8988T (cell line): ENCODE measurements at places on chromosomes 2 and 18.

- DNase-seq, result peak; percentile 21
Observed at GRCh38 chr2:171347591-171348032, 86.2 kb downstream of the METTL8 start.

GRCh38 chr2:231317579-231317978, 77.9 kb upstream of the B3GNT7 start:
- no peak for DNase-seq

- DNase-seq, result no peak
Observed at GRCh38 chr2:99297994-99298393, 3.0 kb downstream of the LYG1 start.

DNA sequence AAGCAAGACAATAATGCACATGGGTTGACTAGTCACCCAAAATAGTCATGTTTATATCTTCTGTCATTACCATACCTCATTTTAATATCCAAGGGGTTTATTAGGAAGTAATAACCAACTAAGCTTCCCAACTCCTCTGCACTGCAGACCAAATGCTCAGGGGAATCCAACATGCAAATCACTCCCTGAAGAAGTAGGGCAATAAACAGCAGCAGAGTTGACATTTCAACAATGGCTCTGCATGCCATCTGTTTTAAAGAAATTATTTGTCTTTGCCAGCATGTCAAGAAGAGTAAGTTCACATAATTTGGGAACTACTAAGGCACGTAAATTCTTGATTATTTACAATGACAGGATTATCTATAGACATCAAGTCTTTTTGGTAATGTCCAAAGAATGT, 84.4 kb upstream of the LYPD1 start:
- no peak for DNase-seq

GRCh38 chr2:46062637-46063412, 234.4 kb upstream of the EPAS1 start:
- peak; percentile 40 for DNase-seq

GRCh38 chr2:101751875-101752619, 54.5 kb downstream of the MAP4K4 start:
- no peak for DNase-seq

DNA sequence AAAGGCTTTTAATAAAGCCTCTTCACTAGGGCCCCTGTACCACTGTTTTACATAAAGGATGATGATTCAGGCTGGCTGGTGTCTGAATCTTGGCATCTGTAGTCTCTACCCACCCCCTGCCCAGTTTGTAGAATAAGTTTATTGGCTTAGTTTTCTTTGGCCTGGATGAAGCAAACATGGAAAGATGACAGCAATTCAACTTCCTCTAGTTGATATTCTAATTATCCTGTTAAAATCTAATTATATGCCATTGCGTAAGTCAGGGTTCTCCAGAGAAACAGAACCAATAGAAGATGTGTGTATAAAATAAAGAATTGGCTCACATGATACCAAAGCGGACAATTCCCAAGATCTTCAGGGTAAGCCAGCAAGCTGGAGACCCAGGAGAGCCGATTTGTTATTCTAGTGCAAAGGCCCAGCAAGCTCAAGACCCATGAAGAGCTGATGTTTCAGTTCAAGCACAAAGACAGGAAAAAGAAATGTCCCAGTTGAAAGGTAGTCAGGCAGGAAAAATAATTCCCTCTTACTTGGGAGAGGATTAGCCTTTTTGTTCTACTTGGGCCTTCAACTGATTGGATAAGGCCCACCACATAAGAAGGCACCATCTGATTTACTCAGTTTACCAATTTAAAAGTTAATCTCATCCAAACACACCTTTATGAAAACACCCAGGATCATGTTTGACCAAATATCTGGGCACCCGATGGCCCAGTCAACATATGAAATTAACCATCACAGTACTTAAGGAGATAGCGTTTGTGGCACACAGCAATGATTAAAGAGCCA, 82.6 kb upstream of the LYPD1 start:
- no peak for DNase-seq

GRCh38 chr2:217787160-217787877, 215.5 kb downstream of the TNS1 start:
- DNase-seq, result no peak

GRCh38 chr18:31996007-31996406, 22.6 kb upstream of the RNF125 start:
- DNase-seq, result no peak

GRCh38 chr2:177165061-177165583, 47.5 kb upstream of the HNRNPA3 start:
- DNase-seq, result no peak

DNA sequence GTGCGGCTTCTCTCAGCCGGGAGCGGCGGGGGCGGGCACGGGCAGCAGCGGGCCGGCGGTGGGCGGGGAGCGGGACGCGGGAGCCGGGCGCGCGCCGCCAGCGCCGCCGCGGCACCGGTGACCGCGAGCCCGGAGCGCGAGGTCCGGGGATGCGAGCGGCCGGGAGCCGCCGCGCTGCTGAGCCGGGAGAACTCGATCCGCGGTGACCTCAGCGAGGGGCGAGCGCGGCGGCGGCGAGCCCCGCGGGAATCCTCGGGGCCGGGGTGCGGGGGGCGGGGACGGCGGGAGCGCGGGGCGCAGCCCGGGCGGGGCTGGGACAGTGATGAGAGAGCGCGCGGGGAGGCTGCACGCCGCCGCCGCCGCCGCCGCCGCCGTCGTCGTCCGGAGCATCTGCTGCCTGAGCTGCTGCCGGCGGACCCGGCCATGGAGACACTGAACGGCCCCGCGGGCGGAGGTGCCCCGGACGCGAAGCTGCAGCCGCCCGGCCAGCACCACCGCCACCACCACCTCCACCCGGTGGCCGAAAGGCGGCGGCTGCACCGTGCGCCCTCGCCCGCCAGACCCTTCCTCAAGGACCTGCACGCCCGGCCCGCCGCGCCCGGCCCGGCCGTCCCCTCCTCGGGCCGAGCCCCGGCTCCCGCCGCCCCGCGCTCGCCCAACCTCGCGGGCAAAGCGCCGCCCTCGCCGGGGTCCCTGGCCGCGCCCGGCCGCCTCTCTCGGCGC, at the start of gene MTCL1:
Gene MTCL1 (plus strand): TSS at position 319 of the 723 bp plus-strand sequence. CDS start 105 bp downstream, at position 424.
- peak; percentile 88 for DNase-seq
